Stimulated activated CD4-positive, alpha-beta T cell treated with anti-CD3 and anti-CD28 coated beads, Interleukin-1b, Interleukin-23, amount 100 ng/mL, for 1 hour (primary cell): ENCODE measurements at places on chromosomes 1 and 21.

- no peak for DNase-seq
These were observed 74.0 kb upstream of the BRINP3 start for GRCh38 chr1:190551638-190552037.

DNA sequence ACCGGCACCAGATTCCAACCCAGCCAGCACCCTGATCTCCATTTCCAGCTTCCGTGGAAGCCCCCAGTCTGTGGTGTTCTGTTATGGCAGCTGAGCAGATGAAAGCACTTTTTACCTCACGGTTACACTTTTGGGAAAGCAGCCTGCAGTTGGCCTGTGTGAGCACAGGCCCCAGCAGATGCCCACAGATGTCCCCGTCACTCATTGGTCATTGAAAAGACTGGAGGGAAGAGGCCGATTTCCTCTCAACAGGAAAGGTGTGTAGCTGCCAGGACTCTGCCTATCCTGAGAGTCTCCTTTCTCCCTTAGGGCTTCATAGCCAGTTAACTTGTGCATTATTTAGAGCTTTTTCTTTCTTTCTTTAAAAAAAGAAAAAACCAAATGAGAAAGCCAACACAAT is 123.0 kb downstream of the PCBP3 start:
- DNase-seq, result no peak

DNA sequence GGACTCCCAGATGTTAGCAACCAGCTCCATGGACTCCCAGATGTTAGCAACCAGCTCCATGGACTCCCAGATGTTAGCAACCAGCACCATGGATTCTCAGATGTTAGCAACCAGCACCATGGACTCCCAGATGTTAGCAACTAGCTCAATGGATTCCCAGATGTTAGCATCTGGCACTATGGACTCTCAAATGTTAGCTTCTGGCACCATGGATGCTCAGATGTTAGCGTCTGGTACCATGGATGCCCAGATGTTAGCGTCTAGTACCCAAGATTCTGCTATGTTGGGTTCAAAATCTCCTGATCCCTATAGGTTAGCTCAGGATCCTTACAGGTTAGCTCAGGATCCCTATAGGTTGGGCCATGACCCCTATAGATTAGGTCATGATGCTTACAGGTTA is 8.8 kb downstream of the SON start:
- no peak for DNase-seq

DNA sequence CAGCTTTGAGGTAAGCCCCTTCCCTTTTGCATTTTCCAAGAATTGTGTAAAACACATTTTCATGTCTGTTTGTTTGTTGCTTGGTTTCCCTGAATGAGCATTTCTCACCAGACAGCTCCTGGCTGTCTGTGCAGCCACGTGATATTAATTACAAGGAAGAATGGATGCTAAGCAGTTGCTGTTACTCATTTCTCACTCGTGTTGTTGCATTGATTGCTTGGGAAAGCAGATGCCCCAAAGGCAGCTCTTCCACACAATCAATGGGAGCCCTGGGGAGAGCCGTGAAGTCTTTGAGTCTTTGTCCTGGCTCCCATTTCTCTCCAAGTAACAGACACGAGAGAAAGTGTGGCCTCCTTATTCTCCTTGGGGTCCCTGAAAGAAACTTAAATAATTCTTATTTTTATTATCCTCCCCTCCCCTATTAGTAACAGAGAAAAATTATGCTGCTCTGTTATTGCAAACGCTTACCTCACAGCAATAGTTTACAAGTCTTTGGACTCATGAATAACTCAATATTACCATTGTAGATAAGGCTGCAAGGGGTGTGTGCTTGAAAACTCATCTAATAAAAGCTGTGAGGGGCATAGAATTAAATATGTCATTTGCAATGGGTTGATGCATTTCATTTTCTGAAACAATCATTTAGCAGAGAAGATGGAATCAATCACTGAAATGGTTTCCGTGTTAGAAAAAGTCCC is 127.7 kb upstream of the CAMK1G start:
- no peak for DNase-seq

- DNase-seq, result no peak
These were observed 25.2 kb downstream of the CCN1 start for GRCh38 chr1:85605484-85606413.

GRCh38 chr21:43751955-43752591 is 24.0 kb downstream of the CSTB start:
- no peak for DNase-seq

DNA sequence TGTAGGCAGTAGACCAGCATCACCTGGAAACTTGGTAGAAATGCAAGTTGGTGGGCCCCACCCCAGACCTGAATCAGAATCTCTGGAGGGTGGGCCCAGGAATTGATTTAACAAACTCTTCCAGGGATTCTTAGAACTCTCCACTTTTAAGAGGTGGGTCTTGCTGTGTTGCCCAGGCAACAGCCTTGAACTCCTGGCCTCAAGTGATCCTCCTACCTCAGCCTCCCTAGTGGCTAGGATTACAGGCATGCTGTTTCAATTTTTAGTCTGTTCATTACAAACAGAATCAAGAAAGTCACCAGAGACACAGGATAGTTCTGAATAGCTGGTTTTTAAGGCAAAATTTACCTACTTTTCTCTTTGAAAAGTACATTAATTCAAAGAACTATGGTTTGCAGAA is 31.2 kb downstream of the NCF2 start:
- DNase-seq, result no peak

- DNase-seq, result no peak
These were observed 109.0 kb downstream of the JAK1 start for GRCh38 chr1:64857347-64857746.

DNA sequence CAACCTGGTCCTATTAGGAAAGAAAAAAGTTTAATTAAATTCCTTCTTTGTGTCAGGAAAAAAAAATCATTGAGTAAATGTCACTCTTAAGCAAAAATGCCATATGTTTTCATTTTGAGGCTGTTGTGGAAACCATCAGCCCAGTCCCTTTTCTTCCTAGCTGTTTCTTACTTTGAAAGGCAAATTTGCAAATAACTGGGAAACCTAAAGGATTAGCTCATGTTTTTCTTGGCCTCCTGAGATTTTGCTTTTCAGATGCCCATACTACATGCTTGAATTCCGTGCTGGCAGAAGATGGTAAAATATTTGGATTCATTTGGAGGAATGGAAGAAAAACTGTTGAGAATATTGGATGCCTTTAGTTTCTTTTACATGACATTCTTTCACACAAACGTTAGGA is 182.1 kb upstream of the ADAMTS5 start:
- no peak for DNase-seq

- no peak for DNase-seq
These were observed 32.6 kb downstream of the GRIK3 start for GRCh38 chr1:37001703-37002102.

DNA sequence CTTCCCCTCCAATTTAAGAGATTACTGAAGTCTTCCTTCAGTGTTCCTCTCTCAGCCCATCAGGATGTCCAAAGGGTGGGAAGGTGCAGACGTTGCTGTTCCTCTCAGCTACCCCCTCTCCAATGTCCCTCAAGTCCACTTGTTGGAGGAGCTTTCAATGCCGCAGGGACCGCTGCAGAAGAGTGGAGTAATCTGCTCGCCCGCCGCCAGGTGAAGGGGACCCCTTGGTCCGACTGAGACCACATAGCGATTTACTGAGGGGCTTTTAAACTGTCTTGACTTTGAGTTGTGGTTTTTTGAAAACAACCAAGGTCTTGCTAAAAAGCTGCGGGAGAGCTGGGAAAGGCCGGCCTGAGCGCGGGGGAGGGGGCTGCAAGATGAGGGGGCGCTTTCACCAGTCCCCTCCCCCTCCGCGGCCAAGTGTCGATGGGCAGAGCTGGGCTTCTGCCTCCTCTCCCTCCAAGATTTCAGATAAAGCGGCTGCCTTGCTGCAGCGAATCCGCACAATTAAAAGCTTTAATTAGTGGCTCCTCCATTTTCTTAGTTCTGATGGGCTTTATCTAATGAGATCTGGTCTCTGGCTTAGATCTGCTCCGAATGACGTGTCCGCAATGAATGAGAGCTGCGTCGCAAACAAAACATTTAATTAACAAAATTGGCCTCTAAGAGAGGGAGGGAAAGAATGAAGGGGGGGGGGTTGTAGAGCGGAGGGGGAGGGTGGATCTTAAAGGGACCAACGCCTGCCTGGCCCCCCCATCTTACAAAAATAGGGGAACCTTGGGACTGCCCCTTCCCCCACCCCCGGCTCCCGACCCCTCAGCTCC is 5.9 kb downstream of the LMO4 start:
- DNase-seq, result no peak

DNA sequence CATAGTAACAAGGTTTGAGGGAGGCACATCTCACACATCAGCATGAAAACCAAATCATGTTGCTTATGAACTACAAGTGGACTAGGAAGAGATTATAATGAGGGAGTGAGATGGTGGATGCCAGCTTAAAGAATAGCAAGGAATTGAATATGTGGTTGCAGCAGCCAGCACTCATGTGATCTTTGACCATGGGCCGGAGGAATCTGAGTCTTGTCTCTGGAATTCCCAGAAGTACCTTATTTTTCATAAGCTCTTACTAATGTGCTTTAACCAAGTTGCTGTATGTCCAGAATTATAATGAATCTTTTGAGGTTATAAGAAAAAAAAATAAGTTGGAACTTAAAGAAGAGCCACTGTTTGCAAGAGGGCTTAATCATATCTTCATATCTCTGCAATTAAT is 97.0 kb downstream of the DISP1 start:
- no peak for DNase-seq

- DNase-seq, result no peak
These were observed 146.2 kb downstream of the KCNT2 start for GRCh38 chr1:196462086-196462485.

DNA sequence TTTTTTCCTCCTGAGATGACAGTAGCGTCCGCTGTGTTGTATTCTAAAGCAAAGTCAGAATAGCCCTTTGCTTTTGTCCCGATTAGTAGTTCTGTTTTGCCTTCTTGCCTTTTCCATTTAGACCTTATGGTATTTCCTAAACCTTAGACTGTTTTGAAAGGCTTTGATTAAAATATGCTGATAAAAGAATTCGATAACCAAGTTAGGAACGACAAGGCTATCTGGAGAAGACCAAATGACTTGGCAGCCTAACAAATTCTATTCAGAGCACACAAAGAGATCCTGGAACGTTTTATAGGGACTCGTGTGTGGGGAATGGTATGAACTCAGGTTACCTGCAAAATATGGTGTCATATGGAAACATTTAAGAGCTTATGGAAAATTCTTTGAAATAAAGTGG is 42.9 kb downstream of the NFIA start:
- DNase-seq, result no peak

DNA sequence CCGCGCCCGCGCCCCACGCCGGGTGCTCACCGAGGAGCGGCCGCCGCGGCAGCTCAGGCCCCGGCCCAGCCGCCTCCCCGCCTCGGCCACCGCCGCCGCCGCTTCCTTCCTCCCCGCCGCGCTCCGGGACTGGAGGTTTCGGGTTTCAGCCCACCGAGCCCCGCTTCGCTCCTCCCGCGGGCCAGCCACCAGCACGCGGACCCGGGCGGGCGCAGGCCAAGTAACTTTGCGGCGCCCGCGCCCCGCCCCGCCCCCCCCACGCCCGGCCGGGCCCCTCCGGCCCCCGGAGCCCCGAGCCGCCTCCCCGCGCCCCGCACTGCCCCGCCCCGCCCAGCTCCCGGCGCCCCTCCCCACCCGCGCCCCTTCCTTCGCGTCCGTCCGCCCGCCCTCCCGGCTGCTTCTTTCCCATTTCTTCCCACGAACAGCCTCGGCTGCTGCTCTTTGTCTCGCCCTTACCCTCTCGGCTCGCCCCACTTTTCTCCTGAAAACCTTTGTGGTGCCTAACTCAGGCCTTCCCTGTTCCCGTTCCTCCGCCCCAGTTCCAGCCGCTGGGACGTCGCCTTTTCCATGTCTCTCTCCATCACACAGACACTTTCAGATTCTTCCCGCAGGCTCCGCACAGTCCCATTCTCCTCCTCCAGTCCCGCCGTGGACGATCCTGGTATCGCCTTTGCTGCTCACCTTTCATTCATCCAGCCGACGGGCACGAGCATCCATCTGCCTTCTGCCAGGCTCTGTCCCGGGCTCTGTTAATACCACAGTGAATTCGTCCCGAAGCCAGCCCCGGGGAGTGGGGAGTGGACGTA is at the start of gene GPR161:
GPR161 (minus strand) TSS at position 222 of the 806 bp plus-strand sequence. CDS start 32,080 bp downstream, outside the sequence.
- no peak for DNase-seq

DNA sequence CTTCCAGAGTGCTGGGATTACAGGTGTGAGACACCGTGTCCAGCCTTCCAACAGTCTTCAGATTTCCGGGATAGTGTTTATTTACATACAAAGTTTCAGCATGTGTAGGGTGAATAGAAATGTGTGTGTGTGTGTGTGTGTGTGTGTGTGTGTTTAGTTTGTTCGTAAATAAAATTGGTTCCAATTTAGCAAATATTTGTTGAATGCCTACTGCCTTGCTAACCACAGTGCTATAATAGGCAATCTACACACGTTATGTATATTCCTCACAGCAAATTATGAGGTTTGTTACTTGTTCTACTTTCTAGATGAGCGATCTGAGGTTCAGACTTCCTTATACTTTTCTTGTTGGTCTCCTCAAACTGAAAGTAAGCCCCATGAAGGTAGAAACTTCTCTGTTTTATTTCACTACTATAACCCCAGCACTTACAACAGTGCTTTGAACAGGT is 32.8 kb upstream of the EPS15 start:
- DNase-seq, result no peak
